SK-N-MC (cell line): ENCODE measurements at places on chromosomes 6 and 20.

- DNase-seq = no peak
These were observed 62.2 kb upstream of the BMP2 start for GRCh38 chr20:6705106-6705766.

DNA sequence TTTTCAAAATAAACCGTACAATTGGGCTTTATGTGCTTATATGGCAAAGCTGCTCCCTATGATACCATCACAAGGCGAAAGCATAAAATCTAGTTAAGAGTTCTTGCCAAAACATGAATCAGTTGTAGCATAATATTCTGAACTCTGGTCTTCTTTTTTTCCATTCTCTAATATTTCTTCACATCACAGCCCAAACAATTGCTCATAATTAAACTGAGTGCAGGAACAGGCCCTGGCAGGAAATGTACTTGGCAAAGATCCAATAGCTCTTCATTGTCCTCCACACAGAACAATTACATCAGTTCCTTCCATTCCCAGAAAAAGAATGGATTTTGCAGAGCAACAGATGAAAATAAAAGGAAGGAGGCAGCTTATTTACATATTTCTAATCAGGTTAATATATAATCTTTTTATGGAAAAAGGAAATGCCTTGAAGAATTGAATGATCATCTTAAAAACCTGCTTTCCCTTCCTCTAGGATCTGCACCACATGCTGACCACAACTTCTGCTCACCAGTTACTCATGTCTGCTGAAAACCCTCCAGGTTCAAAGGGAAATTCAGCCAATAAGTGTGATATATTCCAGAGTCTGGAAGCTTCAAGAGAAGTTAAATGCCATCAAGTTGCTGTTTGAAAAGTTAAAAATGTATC lies 123.3 kb upstream of the COL21A1 start:
- DNase-seq = no peak

DNA sequence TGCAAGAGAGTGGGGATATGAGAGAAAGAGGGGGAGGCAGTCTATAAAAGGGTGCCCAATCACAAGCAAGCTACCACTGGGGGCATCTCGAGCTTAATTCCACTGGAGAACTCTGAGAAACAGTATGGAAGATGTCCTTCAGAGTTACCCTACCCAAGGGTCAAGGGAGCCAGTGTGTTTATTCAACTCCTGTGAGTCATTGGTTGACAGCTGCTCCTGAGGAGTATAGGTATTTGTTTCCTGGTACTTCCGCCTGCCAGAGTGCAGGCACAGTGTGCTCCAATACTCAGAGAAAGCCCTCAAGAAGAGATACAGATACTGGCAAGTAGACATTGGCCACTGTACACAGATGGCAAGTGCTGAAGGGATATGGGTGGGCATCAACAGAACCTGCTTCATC lies 49.5 kb downstream of the ARHGAP40 start:
- no peak for DNase-seq

- no peak for DNase-seq
These were observed 45.6 kb upstream of the MRPS10 start for GRCh38 chr6:42263165-42263728.

DNA sequence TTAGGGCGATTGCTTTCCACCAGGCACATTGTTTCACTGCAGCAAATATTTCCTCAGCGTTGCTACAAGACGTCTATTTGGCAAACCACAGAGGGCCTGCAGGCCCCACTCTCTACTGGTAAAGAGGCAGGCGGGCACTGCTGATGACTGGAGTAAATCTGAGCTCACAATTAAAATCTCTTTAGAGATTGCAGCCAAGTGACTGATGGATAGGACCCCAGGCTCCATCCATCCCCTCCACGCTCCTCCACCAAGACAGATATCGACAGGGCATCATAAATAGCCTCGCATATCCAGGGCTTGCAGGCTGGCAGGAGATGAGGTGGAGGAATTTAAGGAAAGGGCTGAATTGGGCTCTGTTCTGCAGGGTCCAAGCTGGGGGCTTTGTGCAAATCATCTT lies 50.4 kb upstream of the MDGA1 start:
- DNase-seq = no peak

DNA sequence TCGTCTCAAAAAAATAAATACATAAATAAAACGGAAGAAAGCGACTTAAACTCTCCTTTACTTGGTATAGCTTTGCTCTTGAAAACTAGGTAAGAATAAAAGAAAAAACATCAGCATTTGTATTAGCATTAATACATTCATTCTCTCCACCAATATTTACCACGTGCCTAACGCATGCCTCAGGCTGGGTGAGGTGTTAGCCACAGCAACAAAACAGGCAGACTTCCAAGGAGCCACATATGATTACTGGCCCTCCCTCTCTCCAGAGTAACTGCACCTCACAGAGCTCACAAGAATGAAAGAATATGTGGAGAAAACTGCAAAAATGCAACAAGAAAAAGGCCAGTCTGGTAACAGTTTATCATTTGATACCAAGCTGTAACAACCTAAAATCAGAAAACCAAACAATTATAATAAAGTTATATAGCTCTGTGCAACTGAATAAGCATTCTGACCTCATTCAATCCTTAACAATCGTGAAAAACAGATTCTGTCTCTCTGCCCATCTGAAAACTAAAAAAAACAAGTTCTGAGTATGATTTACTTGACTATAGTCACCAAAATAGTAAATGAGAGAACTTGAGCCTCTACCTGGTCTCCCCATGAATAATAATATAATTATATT lies 5.2 kb downstream of the NAPB start:
- no peak for DNase-seq

- DNase-seq = no peak
These were observed 109.8 kb downstream of the CRYBG1 start for GRCh38 chr6:106470316-106470715.

- no peak for DNase-seq
These were observed 83.1 kb downstream of the GRM1 start for GRCh38 chr6:146111881-146112450.

DNA sequence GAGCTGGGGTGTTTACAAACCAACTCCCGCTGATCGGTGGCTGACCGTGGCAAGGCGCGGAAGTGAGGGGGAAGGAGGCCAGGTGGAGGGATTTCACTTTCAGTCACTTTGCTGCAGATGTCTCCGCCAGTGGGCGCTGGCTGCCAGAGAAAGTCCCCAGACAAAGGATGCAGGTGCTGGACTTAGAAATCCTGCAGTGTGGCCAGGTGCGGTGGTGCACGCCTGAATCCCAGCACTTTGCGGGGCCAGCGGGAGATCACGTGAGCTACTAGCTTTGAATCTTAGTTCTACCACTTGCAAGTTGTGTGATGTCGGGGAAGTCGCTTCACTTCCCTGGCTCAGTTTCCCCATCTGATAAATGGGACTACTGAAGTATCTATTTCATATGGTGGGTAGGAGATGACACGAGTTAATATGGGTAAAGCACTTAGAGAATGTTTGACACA lies 180.4 kb downstream of the ZNF217 start:
- DNase-seq = no peak

DNA sequence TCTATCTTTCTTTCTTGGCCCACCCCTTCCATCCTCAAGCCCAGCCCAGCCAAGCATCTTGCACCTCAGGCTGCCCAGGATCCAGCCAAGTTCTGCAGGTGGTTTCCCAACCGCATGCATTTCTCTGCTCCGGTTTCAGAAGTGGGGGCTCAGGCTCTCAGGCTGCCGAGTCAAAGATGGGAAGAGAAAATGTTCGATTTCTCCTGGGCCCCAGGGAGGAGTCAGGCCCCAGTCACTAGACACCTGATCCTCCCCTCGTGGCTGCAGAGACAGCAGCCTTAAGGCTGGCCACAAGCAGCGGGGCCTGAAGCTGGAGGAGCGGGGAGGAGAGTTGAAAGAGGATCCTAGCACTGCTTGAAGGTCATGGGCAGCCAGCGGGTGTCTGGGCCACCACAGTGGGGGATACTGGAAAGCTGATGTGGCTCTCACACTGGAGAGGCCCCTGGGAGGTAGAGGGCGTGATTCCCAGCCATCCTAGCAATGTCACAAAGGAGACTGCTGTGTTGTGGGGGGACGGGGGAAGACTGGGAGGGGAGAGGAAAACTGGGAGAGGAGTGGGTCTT lies 42.2 kb upstream of the ZFAND3 start:
- no peak for DNase-seq

GRCh38 chr20:63357921-63358905 lies 2.9 kb downstream of the CHRNA4 start:
- DNase-seq = no peak

- no peak for DNase-seq
These were observed 939 bp downstream of the DTNBP1 start for GRCh38 chr6:15661853-15662325.

DNA sequence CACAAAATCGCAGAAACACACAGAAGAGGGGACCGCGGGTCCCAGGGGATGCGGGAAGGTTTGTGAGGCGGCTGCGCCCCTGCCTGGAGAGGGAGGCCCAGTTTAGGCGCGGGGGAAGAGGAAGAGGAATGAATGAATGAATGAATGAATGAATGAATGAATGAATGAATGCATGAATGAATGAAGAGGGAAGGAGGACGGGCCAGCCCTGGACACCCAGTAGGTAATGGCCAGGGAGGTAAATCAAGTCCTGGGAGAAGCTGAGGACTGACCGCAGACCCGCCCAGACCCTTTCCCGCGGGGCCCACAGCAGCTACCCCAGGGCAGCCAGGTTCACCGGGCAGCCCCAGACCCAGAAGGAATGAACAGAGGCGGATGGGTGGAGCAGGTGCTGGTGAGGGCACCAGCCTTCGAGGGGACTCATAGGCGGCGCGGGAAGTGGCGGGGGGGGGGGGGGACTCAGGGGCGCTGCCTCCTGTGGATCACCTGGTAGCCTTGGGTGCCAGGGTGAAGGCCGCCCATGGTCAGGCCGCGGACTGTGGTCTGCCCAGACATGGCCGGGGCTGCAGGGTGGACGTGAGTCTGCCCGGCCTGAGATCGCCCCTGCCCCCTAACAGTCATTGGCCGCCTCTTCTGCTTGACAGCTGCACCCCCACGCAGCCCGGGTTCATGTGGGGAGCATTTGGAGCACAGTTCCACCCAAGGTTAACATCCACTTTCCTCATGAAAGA lies 192.0 kb upstream of the PDE10A start:
- DNase-seq = no peak

GRCh38 chr6:41630946-41631345 lies 7.3 kb upstream of the MDFI start:
- no peak for DNase-seq

- no peak for DNase-seq
These were observed 184.2 kb upstream of the CDYL start for GRCh38 chr6:4592026-4592425.

- DNase-seq = no peak
These were observed 73.7 kb downstream of the DTNBP1 start for GRCh38 chr6:15588971-15589634.

DNA sequence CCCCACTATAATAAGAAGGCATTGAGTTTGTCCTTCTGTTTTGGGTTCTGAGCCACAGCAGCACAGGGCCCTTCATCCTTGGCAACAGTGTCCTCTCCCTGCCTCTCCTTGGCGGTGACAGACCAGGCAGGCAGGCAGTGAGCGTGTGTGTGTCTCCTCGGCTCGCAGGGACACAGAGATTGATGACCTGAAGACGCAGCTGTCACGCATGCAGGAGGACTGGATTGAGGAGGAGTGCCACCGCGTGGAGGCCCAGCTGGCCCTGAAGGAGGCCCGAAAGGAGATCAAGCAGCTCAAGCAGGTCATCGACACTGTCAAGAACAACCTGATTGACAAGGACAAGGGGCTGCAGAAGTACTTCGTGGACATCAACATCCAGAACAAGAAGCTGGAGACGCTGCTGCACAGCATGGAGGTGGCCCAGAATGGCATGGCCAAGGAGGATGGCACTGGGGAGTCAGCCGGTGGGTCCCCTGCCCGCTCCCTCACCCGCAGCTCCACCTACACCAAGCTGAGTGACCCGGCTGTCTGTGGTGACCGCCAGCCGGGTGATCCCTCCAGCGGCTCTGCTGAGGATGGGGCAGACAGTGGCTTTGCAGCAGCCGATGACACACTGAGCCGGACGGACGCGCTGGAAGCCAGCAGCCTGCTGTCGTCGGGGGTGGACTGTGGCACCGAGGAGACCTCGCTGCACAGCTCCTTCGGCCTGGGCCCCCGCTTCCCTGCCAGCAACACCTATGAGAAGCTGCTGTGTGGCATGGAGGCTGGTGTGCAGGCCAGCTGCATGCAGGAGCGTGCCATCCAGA lies 24.0 kb downstream of the SDCBP2 start:
- no peak for DNase-seq

GRCh38 chr6:3850451-3851203 lies 1.5 kb downstream of the FAM50B start:
- DNase-seq = no peak

DNA sequence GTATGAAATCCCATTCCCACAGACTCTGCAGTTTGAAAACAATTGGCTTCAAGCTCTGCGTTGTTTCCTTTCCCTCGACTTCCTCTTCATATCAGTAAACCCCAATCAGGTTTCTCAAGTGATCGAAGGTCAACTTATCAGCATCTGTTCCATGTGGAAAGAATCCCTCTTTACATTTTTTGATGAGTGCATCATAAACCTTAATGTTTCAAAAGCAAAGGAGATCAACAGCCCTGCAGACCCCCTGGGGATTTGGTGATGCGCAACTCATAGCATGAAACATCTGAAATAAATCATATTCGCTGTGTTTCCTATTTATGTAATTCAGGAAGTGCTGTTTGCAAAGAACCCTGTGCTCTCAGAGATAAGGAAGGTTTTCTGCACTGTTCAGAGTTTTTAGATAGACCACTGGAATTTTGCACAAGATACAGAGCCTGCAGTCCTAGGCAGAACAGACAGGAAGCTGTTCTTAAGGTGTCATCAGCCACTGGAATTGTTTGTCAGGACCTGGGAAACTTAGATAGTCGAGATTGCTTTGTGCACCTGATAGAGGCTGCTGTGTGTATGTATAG lies 216.0 kb downstream of the HIVEP2 start:
- DNase-seq = peak; percentile 92

DNA sequence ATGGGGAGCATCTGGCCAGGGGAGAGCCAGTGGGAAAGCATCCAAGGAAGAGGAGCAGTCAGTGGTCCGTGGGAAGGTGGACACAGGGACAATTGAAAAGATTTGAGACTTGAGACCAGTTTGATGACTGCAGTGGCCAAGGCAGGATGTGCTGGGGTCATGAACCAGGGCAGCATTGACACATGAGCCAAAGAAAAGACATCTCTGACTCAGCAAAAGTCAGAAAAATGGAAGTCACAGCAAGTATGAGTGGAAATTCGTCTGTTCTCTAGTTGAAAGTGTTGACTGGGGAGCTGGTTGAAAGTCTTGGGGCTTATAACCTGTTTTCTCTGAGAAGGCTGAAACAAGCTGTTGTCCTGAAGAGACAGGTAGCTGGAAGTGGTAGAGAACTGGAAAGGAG lies 31.3 kb downstream of the RAB22A start:
- DNase-seq = no peak

DNA sequence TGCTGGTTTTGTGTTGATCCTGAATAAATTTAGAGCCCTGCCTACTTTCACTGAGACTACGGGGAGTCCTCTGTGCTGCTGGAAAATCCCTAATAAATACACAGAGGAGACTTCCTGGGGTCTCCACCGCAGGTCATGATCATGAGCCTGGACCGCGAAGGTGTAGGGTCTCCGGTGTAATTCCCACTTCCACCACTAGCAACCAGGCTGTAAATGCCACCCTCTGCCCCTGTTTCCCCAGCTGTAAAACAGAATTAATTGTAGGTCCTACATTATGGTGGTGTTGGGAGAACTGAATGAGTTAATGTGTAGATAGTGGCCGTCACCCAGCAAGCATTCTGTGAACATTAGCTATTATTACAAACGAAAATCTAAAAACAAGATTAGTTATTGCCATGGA lies 191.6 kb upstream of the THBS2 start:
- DNase-seq = no peak

- DNase-seq = no peak
These were observed 385.7 kb upstream of the CITED2 start for GRCh38 chr6:139760128-139760527.
